ENCODE measurements at places on chromosomes 4 and X.

GRCh38 chr4:39469429-39470077 is 10.7 kb downstream of the LIAS start:
- peak; percentile 59 for DNase-seq

DNA sequence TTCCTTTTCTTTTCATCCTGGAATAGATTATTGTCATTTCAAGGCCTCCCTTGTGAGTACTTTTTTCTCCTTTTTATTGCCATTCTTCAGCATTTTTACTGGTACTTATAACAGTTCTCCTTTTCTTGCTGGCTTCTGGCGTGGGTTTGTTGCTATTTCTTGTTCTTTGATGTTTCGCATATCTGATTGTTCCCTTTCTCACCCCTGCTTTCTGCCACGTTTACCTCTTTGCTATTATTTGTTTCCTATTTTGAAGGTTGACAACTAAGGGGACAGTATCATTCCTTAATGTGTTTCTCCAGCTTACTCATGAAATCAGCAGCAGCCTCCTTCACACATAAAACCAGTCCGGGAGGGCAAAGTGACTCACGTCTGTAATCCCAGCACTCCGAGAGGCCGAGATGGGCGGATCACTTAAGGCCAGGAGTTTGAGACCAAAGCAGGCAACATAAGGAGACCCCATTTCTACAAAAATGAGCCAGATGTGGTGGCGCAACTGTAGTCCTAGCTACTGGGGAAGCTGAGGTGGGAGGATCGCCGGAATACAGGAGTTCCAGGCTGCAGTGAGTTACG is 72.6 kb downstream of the DMD start:
- no peak for DNase-seq

- DNase-seq, result no peak
Measured at GRCh38 chr4:176444741-176445140, 125.0 kb downstream of the SPCS3 start.

DNA sequence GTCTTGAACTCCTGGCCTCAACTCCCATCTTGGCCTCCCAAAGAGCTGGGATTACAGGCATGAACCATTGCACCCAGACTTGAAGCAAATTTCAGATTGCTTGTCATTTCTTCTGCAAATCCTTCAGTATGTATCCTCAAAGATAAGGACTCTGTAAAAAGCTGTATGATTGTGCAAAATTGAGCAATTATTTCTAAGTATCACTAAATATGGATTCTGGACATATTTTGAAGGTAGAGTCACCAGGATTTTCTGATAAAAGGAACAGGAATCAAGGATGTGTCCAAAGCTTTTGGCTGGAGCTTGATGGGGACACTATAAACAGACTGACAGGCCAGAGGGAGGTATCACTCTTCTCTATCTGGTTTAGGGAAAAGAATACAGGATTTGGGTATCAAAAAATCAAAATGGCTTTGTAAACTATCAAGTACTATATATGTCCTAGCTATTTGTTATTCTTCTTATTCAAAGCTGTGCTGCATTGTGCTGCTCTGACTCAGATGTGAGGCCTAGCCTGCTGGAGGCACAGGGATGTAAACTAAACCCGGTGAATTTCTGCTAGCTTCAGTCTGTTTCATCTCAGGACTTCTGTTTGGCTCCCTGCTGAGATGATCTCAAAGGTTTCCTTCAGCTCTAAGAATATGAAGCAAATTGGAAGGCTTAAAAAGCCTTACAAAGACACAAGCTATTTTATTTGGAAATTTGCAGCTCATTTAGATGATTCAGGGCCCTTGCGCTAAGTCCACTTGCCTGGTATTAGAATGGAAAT is 8.3 kb downstream of the RPS4X start:
- no peak for DNase-seq

All from iPS DF 19.7 (cell line).